ENCODE measurements at places on chromosomes 11 and 22.

GRCh38 chr11:130609121-130610035 lies 160.9 kb downstream of the ADAMTS15 start:
- no peak for DNase-seq

DNA sequence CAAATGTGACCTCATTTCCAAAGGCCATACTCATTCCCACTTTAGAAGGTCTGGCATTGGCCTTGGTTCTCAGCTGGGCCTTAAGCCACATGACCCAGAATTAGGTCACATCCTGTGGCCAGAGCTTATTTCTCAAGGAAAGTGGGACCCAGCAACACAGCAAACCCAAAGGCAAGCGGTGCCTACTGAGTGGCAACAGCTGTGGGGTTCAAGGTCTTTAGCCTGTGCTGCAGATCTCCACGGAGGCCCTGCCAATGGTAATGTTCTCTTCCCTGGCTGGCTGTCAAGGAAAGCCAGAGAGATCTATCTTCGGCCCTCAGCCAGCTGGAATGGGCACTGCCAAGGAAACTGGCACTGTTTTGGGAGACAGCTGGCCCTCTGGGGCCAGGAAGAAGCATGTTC lies 41.5 kb upstream of the TP53I11 start:
- no peak for DNase-seq

DNA sequence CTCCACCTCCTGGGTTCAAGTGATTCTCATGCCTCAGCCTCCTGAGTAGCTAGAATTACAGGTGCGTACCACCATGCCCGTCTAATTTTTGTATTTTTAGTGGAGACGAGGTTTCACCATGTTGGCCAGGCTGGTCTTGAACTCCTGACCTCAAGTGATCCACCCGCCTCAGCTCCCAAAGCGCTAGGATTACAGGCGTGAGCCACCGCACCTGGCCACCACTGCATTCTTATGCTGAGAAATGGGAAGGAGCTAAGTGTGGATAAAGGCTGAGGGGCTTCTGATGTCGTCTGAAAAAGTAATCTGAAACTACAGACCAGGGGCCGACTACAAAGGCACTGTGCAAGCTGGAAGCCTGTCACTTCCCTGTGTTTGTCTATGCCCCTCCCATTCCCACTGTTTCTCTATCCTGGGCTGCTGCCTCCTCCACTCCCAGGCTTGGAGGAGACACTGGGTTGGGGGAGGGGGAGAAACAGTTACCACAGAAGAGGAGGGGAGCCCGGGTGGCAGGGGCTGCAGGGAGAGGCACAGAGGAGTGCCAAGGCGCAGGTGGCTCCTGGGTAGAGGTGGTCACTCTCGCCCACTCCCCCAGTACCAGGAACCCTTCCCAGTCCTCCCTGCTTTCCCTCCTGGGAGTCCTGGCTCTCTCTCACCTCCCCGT lies 2.9 kb upstream of the MTA2 start:
- DNase-seq = no peak

DNA sequence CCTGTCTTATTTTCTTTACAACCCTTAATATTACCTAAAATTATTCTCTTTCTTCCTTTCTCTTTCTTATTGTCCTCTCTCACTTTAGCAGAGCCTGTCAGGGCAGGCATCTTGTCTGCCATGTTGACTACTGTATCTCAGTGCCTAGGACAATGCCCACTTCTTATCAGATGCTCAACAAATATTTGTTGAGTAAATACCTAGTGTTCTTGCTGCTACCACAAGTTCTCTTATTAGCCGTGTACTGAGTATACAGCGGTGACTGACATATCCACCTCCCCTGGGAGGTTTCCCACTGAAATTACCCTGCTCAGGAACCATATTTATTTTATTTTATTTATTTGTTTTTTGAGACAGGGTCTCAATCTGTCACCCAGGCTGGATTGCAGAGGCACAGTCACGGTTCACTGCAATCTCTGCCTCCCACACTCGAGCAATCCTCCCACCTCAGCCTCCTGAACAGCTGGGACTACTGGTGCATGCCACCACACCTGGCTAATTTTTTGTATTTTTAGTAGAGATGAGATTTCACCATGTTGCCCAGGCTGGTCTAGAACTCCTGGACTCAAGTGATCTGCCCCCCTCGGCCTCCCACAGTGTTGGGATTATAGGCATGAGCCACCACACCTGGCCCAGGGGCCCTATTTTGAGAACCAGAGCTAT lies 6.7 kb downstream of the HPX start:
- DNase-seq = no peak

DNA sequence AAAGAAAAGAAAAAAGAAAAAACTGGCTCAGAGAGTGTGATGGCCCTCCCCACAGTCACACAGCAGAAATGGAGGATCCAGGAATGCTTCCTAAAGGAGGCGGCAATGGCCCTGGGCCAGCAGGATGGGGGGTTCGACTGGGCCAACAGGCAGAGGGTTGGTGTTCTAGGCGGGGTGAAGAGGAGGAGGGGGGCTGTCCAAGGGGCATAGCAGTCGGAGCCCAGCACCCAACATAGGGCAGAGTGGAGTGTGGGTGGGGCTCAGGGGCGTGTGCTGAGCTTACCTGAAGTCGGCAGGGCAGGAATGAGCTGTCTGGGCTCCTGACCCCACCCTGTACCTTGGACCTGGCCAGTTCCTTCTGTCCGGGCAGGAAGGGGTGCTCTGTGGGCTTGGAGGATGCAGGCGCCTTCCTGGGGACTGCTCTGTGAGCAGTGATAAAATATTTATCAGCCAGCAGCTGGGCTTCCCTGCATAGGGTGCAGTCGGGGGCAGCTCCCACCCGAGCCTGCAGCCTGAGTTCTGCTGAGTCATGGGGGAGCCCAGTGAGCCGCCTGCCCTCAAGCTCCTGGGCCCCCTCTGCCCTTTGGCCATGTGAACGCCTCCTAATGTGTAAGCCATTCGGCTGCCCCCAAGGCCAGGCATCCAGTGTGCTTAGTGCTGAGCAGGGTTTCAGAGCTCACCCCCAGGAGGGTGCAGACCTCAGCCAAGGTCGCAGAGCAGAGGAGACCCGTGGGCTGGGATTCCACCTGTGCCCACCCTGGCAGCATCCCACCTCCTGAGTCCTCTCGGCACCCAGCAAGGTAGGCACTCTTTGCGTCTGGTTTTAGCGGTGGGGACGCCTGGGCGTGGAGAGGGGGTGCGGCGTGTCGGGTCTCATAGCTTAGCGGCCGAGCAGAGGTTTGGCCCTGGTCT lies 25.3 kb upstream of the PRR5 start:
- DNase-seq = no peak

Measured in amniotic stem cell (primary cell).